CD4-positive, alpha-beta T cell treated with Interferon gamma for 1 hour (primary cell): ENCODE measurements at places on chromosomes 4 and X.

- no peak for DNase-seq
Observed at GRCh38 chrX:133697656-133698055, 282.4 kb upstream of the GPC4 start.

GRCh38 chrX:108285918-108286317 lies 152.3 kb downstream of the COL4A6 start:
- DNase-seq = no peak

- no peak for DNase-seq
Observed at GRCh38 chr4:100797791-100798190, 280.0 kb upstream of the EMCN start.

DNA sequence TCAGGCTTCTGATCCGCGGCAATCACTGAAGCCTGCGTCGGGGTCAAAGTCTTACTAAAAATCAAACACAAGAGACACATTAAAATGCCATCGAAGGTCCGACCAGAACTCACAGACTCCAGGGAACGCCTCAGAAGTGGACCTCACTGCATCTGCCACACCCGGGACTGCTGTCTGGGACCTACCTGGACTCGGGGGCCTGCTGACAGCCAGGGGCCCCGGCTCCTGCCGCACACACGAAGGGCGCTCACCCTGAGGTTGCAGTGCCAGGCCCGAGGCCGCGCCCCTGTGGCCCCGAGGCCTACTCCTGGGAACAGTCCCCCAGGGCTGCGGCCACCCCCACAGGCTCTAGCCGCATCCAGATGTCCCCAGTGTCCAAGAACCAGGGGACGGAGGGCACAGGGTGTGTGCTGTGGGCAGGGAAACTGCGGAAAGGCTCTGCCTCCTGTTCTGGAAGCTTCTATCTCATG lies 7.4 kb downstream of the CTBP1 start:
- DNase-seq = no peak

DNA sequence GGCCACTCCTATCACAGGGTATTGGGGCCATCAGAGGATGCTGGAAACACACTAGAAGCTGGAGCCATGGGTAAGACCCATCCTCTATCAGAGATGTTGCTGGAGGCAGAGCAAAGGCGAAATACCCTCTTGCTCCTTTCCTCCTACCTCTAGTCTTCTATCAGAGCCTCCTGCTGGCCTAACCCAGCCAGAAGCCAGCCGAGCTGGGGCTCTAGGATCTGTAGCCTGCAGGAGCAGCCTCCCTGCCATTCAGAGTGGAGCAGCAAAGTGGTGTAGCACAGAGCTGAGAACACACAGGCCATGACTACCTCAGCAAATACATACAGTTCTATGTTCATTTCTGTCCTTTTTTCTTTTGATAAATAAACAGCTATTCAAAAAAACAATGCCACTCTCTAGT lies 35.7 kb downstream of the GATB start:
- DNase-seq = no peak
